ENCODE measurements at places on chromosomes 6 and 20.

DNA sequence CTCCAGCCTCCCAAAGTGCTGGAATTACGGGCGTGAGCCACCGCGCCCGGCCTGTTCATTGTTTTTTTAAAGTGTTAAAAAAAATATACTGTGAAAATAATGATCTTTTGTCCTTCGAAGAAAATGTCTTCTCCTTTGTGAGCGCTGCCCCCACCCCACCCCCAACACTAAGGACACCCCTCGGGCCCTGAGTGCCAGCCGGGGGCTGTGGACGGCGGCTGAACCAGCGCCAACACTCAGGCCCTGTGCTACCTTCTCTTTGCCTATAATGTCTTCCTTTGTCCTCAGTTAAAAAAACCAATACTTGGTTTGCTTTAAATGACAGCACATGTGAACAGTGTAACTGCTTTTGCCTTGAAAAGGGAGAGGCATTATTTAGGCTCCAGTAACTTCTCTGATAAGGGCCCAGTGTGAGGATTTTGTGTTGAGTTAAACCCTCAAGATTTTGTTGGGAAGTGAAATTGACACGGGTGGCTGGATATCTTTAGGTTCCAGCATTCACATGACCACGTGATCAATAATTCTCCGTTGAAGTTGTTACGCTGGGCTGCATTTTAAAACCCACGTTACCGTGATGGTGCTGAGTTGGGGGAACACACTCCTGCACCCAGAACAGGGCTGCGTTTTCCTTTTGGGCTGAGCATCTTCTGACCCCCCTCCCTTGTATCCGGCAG, 9.5 kb upstream of the ADRM1 start:
- DNase-seq = no peak

GRCh38 chr6:54875539-54875938, 29.0 kb downstream of the FAM83B start:
- DNase-seq = no peak

DNA sequence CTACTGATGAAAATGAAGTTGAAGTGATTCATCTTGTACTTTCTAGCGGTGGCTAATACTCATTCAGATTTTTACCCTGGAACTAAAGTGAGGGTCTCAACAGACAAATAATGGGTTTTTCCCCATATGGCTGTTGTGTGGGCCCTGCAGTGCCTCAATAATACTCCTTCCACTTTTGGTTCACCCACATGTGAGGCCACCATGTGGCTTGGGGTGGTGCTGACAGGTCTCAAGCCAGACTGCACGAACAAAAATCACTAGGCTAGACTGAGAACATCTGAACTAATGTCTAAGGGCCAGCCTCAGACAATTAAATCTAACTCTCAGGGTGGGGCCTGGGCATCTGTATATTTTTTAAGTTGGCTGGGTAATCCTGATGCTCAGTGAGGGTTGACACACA, 7.9 kb upstream of the COL12A1 start:
- DNase-seq = no peak

DNA sequence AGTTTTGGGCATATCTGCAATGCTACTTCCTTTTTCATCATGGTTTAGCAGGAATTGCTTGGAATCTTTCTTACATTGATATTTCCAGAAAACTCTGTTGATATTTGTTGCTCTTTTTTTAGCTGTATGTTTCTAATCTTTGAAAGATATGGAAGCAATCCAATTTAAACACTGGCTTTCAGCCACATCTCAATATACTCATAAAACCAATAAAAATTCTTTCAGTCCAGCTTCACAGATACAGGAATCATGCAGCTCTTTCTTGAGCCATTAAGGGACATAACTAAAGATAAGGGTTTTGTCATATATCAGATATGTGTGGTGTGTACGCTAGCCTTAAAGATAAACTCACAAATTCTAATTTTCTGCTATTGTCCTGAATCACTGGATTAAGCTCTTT, 47.4 kb downstream of the PKIB start:
- no peak for DNase-seq

GRCh38 chr6:54768494-54768893, 78.1 kb upstream of the FAM83B start:
- no peak for DNase-seq

GRCh38 chr20:49676581-49677291, 36.9 kb downstream of the B4GALT5 start:
- no peak for DNase-seq

GRCh38 chr6:52545406-52546119, 31.3 kb downstream of the TRAM2 start:
- no peak for DNase-seq

- DNase-seq = no peak
These were observed 12.2 kb downstream of the SUN5 start for GRCh38 chr20:32991792-32992641.

- no peak for DNase-seq
These were observed 24.9 kb downstream of the SASH1 start for GRCh38 chr6:148367411-148368024.

DNA sequence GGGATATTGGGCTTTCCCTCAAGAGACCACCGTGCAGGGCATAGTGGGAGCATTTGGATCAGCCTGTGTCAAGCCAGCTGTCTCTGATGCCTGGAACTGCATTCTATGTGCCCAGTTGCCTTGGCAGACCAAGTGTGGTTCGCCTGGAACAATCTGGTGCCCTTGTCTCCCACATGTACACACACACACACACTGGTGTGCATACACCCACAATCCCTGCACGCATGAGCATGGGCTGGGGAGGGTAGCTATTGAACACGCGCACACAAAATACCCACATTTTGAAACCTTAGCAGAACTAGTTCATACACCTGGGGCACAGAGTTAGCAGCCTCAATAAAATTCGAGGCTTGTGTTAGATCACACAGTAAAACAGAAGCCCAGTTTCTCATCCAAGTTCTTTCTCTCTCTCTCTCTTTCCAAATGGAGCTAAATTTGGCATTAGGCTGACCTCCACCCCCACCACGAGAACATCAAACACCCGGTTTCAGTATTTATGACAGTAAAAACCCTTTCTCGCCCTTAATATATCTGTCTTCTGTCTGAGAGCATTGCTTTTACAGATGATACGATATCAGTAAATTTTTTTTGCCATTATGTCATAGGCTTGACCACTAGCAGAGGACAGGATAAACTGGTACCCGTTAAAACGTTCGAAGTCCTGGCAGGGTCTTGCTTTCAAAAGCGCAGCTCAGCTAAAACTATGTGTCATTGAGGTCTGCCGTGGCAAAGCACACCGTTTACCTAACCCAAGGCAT, 18.2 kb upstream of the NFATC2 start:
- no peak for DNase-seq

DNA sequence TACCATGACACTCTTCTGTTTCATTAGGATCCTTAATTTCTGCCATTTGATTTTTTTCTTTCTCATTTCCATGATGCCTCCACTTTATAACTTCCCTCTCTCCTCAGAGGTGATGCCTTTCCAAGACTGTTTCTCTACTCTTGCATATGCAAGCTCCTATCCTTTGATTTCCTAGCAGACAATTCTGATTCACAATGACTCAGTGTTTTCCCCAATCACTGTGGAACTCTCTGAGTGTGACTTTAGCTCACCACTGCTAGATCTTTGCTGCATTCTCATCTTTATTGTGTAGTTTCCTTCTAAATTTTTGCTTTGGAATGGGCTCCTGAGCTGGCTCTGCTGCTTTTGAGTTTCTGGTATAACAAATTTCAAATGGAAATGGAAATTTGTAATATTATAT, 184.9 kb downstream of the TINAG start:
- no peak for DNase-seq

GRCh38 chr6:67736816-67737215, 898.3 kb upstream of the ADGRB3 start:
- no peak for DNase-seq

DNA sequence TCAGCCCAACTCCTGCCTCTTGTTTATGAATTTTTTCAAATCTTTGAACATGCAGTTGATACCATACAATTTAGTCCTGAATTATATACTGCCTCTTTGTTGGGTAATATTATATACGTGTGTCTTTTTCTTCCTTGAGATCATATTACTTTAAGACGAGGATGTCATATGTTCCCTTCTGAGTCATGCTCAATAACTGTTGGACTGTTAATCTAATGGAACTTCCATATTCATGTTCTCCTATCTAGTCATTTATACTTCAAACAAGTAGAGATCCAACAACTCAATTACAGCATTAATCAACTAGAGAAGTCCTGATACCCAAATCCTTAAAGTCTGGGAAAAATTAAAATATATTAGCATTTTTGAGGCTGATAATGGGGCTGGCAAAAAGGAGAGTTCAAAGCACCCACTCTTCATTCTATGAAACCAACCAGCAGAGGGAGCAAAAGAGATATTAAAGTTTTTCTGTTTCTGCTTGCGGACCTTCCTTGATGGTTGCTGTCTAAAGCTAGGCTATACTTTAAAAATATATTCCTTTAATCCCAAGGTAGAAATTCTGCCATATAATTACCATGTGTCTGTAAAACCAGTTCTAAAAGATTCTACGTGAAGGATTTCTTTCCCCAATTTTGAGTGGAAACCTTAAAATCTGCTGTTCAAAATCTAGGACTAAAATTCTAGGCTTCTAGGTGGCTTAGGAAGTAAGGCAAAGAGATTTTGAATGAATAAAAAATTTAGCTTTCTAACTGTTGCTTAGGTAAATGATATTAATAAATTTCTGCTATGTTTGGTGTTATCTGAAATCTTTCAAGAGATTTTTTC, 498.9 kb downstream of the BCKDHB start:
- no peak for DNase-seq

DNA sequence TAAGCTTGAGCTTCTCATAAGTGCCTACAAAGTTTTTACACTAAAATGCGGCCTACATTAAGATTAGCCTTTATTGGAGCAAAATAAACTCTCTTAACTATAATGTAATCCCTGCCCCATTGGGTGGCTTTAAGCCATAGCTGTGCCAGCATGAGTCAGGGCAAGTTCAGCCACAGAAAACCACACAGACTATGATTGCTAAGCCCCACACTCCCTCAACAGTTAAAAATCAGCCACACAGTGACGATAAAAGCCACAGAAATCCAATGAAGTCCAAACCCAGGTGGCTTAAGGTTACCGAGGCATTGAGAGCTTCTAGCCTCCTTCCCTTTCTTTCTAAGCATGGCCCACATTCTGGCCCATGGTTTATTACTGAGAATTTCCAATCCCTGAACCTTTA, 61.6 kb downstream of the GRM1 start:
- no peak for DNase-seq

- no peak for DNase-seq
These were observed 308.9 kb downstream of the DHX35 start for GRCh38 chr20:39270837-39271604.

- no peak for DNase-seq
These were observed 28.3 kb downstream of the CDH4 start for GRCh38 chr20:61280217-61280980.

DNA sequence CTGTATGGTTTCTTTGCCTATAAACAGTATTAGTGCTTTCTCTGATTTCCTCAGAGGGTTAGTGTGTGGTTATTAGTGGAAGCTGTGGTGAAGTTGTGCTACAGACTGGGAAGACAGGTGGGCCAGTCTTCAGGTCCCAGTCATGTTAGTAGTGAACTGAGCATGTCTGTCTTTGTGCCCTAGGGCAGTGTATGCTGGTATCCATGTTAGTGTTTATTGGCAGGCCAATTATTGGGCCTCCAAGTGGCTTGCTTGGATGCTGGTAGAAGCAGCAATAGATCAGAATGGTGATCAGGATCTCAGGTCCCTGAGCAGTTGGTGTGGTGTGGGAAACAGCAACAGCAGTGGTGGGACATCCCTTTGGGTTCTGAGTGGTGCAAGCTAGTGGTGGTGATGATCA, 137.6 kb downstream of the OTOR start:
- no peak for DNase-seq

GRCh38 chr6:169165561-169166300, 87.9 kb downstream of the THBS2 start:
- DNase-seq = no peak

GRCh38 chr6:157774153-157775135, 48.6 kb upstream of the SNX9 start:
- DNase-seq = no peak

DNA sequence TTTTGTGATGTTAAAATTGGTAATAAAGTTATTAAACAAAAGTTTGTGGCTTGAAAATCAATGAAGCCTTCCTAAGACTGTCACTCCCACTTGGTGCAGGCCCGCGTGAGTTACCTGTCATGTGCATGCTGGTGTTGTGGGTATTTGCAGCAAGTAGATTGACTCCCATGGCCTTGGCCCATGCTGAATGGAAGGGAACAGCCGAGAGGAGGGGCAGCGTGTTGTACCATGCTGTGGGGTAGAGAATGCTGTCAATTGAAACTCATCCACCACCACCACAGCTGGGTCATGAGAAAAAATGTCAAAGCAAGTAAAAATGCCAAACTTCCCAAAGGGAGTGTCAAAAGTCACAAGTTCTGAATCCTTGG, 12.7 kb upstream of the VNN1 start:
- DNase-seq = no peak

DNA sequence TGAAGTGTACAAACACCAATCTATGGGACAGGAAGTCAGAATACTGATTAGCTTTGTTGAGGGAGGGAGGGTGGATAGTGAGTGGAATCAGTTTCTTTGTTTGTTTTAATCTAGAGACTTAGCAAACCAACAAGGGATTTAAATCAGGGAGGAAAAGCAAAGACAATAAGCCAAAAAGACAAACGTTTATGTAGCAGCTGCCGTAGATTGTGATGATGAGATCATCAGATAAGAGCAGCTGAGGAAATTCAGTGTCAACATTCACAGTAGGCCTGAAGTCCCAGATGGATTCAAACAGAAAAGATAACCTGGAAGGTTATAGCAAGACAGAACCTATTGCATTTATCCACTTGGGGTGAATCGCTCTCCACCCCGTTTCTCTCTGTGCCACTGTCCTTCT, 104.9 kb upstream of the SYNDIG1 start:
- no peak for DNase-seq

DNA sequence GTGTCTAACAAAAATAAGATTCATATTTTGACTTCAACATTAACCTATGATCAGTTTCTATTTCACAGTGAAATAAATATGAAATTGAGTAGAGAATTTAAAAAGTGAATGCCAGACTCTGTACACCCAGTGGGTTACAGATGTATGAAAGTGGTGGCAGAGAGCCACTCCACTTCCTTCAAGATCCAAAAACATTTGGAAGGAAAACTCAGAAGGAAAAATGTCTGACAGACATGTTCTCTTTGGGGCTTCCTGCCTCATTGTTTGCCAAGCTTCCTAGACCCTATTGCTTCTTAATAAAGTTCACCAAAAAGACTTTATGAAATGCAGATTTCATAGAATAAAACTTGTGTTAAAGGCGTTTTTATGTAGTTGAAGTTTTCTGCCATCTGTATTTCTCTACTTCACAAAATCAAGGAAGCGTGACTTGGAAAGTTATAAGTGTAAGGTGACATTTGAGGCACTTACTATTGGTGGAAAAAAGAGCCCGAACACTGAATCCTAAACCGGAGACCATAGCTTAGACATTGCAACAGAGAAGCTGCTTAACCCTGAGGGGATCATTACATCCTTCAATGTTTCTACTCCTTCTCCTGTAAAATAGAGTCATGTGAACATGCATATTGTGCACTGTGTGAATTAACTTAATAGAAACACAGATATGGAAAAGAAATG, 12.8 kb downstream of the HMGCLL1 start:
- DNase-seq = no peak

DNA sequence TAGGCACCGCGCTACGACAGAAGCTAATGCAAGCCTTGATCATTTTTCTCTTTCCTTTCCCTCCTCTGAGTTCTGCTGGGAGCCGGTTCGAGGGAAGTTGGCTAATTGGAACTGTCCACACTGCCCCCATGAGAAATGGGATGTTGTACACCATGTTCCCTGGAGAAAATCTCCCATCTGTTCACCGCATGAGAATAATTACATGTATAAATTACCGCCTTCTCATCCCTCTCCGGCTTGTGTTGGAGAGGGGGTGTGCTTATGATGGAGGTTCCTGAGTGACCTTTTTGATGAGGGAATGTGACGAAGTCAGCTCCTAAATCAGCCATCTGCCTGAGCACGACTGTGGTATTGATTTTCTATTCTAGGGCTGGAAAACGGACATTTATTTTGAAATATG, 320.2 kb upstream of the SULF2 start:
- DNase-seq = no peak
